ENCODE measurements at places on chromosomes 2 and 18. TPM values are rescaled to one million over a fixed set of nuclear protein-coding genes. Genes with fewer than 3 reads are reported as not detected.

DNA sequence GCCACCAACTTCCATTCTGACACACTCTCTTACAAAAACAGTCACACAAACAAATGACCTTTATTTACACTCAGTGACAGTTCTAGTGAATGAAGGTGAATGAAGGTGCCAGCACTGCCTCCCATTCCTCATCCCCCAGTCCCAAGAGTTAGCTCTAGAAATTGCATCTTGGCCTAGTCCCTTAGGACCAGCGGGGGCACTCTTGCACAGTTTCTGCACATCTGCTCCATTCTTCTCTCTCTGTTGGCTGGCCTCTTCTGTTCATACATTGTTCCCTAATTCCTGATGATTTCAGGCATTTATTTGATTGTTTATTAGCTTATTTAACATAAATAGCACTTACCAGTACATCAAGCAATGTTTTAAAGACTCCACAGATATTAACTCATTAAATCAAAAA is 30.9 kb downstream of the GAREM1 start:
- peaks cover 14% of the 10 kb centered on the region for H3K4me1 ChIP-seq
- no peaks in the 10 kb centered on the region for H3K36me3 ChIP-seq
- no peak for DNase-seq
- H3K27me3 ChIP-seq: no peaks in the 10 kb centered on the region
- H3K4me3 ChIP-seq: no peak overlapping the region

GRCh38 chr18:46071653-46072375 is at the start of gene PSTPIP2:
PSTPIP2 (minus strand) TSS chr18:46072260; CDS start chr18:46072188, 72 bp downstream.
- peak within 1 kb of the TSS; percentile 72 for H3K4me3 ChIP-seq
- peaks cover 21% of the 10 kb centered on the region for H3K4me1 ChIP-seq
- no peaks in the 10 kb centered on the region for H3K36me3 ChIP-seq

Gene TLX2
- polyA plus RNA-seq: 0.09 TPM

DNA sequence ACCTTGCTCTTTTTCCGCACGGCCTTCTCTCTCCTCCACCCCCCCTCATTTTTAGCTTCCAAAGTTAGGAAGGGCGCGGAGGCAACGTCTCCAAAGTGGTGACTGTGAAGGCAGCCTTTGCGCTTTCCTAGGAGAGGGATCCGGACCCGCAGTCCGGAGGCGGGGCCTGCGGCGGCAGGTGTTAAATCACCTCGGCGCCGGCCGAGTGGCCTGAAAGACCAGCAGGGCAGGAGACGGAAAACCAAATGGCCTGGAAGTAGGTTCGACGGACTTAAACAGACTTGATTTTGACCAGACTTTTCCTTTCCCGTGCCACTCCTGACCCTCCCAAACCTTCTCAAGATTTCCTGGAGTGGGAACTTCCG is 615 bp downstream of the GORASP2 start:
- peak; percentile 67 for DNase-seq
- H3K4me3 ChIP-seq: peak overlapping the region; percentile 97
- peaks cover 56% of the 10 kb centered on the region for H3K4me1 ChIP-seq
- H3K27ac ChIP-seq: peak overlapping the region; percentile 94
- H3K27me3 ChIP-seq: no peaks in the 10 kb centered on the region

DNA sequence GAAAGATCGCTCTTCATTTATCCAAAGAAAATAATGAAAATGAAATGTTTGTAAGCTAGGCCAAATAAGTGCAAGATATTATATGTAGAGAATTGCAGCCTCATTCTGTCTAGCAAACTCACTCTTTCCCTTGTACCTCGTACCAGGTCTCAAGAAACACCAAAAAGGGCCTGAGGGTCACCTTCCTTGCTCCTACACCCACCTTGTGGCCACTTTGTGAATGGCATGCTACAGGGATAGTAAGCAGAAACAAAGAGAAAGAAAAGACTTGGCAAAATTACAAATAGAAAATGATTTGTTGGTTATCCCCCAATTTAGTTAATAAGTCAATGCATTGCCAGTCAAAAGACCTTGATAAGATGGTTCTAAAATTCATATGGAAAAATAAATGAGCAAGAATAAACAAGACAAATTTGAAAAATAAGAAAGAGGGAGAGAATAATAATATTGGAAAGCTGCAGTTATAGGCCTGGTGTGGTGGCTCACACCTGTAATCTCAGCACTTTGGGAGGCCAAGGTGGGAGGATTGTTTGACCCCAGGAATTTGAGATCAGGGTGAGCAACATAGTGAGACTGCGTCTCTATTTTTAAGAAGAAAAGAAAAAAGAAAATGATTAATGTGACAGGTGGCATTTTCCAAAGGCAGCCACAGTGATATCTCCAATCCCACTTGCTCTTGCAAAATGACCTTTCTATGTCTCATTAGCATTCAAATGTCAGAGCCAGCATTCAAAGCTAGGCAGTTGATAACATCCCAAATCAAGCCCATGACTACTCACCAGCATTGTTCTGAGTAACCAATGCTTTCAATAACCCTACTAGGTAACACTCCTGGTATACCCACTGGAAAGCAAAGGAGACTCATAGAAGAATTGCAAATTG is 38.8 kb upstream of the BMP10 start:
- H3K4me1 ChIP-seq: peaks cover 10% of the 10 kb centered on the region
- no peaks in the 10 kb centered on the region for H3K36me3 ChIP-seq
- no peak overlapping the region for H3K27ac ChIP-seq
- no peak overlapping the region for H3K4me3 ChIP-seq

DNA sequence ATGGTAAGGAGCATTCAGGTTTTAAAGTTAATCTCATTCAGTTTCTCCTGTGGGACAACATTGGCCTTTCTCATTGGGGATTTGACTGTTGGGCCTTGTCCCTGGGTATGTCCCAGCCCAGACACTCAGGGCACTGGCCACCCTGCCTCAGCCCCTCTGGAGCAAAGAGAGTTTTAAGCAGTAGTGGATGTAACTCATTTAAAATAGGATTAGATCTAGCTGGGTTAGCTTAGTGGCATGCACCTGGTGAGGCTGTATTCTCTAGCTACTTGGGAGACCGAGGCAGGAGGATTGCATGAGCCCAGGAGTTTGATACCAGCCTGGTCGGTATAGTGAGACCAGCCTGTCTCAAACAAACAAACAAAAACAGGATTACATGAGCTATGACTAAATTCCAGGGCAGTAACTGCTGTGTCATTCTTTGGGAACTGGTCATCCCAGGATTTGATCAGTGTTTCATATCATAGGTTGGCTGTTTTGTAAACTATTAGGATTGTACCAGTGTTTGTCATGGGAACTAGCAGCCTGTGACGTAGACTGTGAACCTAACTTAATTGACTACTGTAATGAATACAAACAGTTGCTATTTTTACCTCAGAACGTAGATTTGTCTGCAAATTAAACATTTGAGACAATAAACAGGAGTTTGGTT is 12.5 kb downstream of the INPP4A start:
- H3K36me3 ChIP-seq: no peaks in the 10 kb centered on the region
- DNase-seq: no peak
- H3K27ac ChIP-seq: no peak overlapping the region
- no peak overlapping the region for H3K4me3 ChIP-seq

Gene REG1B
- not detected for polyA plus RNA-seq

DNA sequence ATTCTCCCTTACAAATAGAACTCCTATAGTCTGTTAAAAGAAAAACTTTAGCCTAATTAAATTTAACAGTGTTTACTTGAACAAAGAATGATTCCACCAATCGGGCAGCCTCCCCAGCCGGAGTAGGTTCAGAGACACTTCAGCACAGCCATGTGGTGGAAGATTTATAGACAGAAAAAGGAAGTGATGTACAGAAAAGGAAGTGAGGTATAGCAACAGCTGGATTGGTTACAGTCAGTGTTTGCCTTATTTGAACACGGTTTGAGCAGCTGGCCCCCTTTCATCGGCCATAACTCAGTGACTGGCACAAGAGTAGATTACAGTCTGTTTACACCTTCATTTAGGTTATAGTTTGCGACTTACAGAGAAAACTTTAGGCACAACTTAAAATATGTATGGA is 2.1 kb upstream of the SKA1 start:
- no peak overlapping the region for H3K4me3 ChIP-seq
- no peaks in the 10 kb centered on the region for H3K36me3 ChIP-seq
- H3K27me3 ChIP-seq: no peaks in the 10 kb centered on the region
- H3K27ac ChIP-seq: no peak overlapping the region

DNA sequence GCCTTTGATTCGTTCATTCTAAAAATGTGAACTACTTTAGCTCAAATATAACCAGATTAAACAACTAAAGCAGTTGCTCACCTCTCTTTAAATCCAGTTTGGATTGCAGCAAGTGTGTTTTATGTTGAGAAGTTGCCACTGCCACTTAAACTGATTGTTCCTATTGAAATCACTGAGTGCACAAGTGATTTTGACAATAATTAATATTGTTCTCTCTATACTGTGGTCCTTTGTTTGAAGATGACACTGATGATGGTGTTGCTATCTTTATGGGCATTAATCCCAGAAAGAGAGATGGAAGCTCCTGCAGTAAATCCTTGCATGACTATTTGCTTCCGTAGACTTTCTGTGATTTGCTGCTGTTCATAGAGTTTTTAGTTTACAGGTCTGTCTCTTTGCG is 251.4 kb upstream of the ZEB2 start:
- no peak for DNase-seq
- no peaks in the 10 kb centered on the region for H3K27me3 ChIP-seq
- no peaks in the 10 kb centered on the region for H3K36me3 ChIP-seq
- no peak overlapping the region for H3K4me3 ChIP-seq
- H3K4me1 ChIP-seq: no peaks in the 10 kb centered on the region

DNA sequence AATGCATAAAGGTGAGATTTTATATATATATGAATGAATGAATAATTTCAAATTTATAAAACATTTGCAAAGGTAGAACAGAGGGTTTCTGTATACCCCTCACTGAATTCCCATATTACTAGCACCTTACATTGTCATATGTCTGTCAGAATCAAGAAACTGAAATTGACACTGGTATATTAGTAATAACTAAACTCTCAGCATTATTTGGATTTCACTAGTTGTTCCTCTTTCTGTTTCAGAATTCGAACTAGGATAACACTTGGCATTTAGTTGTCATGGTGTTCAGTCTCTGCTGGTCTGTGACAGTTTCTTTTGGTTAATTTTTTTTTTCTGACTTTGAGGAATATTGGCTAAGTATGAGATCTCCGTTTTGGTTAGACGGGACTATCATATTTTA is 275.9 kb downstream of the DCC start:
- H3K4me1 ChIP-seq: no peaks in the 10 kb centered on the region
- DNase-seq: no peak
- no peaks in the 10 kb centered on the region for H3K27me3 ChIP-seq
- H3K4me3 ChIP-seq: no peak overlapping the region
- H3K36me3 ChIP-seq: no peaks in the 10 kb centered on the region
- H3K27ac ChIP-seq: no peak overlapping the region
